H1 (cell line): ENCODE measurements at places on chromosomes 6 and 20. TPM values are rescaled to one million over a fixed set of nuclear protein-coding genes. Genes with fewer than 3 reads are reported as not detected.

GRCh38 chr6:28876710-28877109 is 47.1 kb downstream of the TRIM27 start:
- no peak for DNase-seq

GRCh38 chr6:36649086-36649485 is 29.4 kb upstream of the CDKN1A start:
- no peak for DNase-seq

- no peak for DNase-seq
These were observed 173.2 kb downstream of the ZFAND3 start for GRCh38 chr6:37992749-37993148.

- no peak for DNase-seq
These were observed 81.3 kb downstream of the EYA2 start for GRCh38 chr20:46975976-46976375.

Gene SLC35F1
- 8.3 and 10.0 TPM in 2 replicates for total RNA-seq

DNA sequence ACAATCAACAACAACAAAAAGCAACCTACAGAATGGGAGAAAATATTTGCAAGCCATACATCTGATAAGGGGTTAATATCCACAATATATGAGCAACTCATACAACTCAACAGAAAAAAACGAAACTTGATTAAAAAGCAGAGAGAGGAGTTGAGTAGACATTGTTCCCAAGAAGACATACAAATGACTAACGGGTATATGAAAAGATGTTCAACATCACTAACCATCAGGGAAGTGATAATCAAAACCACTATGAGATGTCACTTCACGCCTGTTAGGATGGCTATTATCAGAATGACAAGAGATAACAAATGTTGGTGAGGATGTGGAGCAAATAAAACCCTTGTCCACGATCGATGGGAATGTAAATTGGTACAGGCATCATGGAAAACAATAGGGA is 145.9 kb downstream of the NRN1 start:
- DNase-seq: no peak

GRCh38 chr6:94027374-94027773 is 608.0 kb upstream of the EPHA7 start:
- no peak for DNase-seq

Gene HLA-DQB1
- 1.2 and 1.4 TPM in 2 replicates for total RNA-seq

DNA sequence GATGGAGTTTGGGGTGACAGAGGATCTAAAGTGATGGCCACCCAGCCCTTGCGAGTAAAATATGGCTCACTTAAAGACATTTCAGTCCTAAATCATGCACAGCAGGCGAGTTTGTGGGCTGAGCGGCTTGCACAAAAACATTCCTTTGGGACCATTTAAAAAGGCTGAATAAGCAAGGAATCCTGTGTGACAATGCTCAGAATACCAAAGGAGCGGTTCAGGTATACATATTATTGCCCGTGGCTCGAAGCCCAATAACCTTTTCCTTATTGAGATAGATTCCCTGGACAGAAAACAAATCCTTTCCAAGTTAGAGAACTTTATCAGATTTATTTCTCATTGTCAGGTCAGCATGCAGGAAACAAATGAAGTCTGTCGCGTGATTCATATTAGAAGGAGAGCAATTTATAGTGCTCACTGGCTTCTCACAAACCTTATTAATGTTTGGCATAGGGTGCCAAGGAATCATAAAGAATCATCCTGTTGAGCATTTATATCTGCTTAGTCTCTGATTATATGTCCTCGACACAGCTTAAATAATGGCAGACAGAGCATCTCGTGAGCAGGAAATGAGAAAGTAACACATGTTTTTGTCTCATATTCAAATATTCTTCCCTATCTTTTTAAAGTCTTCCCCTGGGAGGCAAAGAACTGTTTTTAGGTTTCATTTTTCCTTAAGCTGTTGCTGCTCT is 121.3 kb downstream of the TRMT11 start:
- no peak for DNase-seq

GRCh38 chr6:149864578-149865535 is 698 bp upstream of the LRP11 start:
- no peak for DNase-seq

GRCh38 chr6:81892891-81893290 is 140.4 kb upstream of the TENT5A start:
- no peak for DNase-seq

GRCh38 chr20:48706116-48706656 is 121.6 kb downstream of the PREX1 start:
- no peak for DNase-seq

Gene MAD2L1BP
- 34.1 and 35.5 TPM in 2 replicates for total RNA-seq

- DNase-seq: no peak
These were observed at the start of gene ARFGAP1 for GRCh38 chr20:63272105-63273058. Gene ARFGAP1 (plus strand): TSS chr20:63272813. CDS start chr20:63275581, 2,768 bp downstream.

Gene RBPJL
- 0.67 and 0.73 TPM in 2 replicates for total RNA-seq

DNA sequence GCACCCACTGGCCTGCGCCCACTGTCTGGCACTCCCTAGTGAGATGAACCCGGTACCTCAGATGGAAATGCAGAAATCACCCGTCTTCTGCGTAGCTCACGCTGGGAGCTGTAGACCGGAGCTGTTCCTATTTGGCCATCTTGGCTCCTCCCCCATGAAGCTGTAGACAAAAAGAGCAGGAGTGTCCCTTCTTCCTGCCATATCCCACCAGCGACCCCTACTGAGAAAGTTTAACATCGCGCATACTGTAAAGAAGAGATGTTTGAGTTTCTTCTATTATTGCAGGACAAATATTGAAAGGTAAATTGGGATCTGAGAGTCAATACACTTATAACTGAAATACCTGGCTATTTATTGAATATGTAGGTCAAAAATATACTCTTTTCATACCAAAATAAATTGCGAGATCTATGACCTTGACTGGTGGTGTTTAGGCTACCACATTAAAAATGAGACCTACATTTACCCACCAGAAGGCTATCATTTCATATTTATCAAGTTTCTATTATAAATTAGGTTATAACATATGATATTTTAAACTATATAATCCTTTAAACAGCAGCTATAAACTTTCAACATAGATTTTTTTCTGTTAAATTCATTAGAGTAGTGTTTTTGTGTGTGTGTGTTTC is 586.3 kb downstream of the HTR1B start:
- DNase-seq: peak; percentile 75

Gene F13A1
- total RNA-seq: 1.5 and 1.7 TPM in 2 replicates

GRCh38 chr20:57675773-57676172 is 34.0 kb downstream of the PMEPA1 start:
- no peak for DNase-seq

Gene ABHD12
- 59.5 and 60.5 TPM in 2 replicates for total RNA-seq

Gene B3GALT4
- 3.0 and 4.2 TPM in 2 replicates for total RNA-seq

DNA sequence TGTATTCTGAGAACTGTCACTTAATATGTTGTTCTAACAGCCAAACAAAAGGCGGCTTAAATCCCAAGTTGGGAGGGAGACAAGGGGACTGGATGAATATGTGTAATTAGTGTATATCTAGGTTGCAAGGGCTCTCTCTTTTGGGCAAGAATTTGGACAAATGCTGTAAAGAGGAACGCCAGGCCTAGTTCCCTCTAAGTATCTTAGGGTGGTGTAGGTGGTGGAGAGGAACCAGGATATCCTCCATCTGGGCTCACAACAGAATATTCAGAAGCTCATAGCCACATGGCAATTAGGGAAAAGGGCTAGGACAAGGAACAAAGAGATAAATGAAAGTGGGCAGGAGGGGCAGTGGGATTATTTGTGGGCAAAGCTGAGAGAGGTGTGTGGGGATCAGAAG is 149.5 kb downstream of the LRFN2 start:
- DNase-seq: no peak

GRCh38 chr20:3121271-3121911 is 36.9 kb upstream of the AVP start:
- DNase-seq: no peak

GRCh38 chr20:62578294-62578897 is 63.9 kb upstream of the SLCO4A1 start:
- no peak for DNase-seq

Gene C6orf52
- total RNA-seq: 1.1 and 1.5 TPM in 2 replicates

Gene HAO1
- total RNA-seq: not detected in 2 replicates

GRCh38 chr6:53493635-53494025 is 51.3 kb downstream of the GCLC start:
- no peak for DNase-seq

GRCh38 chr6:154140743-154141142 is 101.7 kb downstream of the OPRM1 start:
- no peak for DNase-seq
